LoVo (cell line): ENCODE measurements at places on chromosomes 1 and 21.
A peak's percentile ranks its signal among the peaks of the same experiment; 100 is the strongest.

DNA sequence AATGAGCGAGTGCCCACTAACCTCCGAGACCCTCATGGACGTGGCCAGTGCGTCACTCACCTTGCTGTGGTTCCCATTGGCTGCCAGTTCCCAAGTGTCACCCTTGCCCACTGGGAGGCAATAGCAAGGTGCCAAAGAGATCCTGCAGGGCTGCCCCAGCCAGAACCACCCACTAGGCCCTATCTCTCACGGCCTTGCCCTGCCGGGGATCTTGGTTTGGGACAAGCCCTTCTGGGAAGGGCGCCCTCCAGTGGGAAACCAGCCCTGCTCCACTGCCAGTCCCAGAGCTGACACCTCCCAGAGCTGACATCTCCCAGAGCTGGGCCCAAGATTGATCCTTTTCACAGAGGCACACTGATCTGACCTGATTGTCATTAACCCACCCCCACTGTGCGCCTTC, 2.1 kb upstream of the SELENON start:
- DNase-seq = no peak

GRCh38 chr1:246483569-246483933, 23.5 kb downstream of the SMYD3 start:
- no peak for DNase-seq

DNA sequence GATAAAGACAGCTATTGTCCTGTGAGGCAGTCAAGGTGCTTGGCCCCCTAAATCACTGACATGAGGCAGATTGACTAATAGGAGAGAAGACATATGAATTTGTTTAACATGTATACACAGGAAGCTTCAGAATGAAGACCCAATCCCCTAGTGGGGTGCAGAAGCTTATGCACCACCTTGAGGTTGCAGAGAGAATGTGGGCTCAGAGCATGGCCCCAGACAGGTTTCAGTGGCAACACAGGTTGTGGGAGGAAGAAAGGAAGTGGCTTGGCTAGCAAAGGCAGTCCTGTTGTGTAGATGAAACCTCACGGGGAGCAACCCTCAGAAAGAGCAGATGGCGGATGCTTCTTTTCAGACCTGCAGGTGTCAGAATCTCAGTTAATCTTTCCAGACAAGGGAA, 37.0 kb upstream of the PARP1 start:
- no peak for DNase-seq

DNA sequence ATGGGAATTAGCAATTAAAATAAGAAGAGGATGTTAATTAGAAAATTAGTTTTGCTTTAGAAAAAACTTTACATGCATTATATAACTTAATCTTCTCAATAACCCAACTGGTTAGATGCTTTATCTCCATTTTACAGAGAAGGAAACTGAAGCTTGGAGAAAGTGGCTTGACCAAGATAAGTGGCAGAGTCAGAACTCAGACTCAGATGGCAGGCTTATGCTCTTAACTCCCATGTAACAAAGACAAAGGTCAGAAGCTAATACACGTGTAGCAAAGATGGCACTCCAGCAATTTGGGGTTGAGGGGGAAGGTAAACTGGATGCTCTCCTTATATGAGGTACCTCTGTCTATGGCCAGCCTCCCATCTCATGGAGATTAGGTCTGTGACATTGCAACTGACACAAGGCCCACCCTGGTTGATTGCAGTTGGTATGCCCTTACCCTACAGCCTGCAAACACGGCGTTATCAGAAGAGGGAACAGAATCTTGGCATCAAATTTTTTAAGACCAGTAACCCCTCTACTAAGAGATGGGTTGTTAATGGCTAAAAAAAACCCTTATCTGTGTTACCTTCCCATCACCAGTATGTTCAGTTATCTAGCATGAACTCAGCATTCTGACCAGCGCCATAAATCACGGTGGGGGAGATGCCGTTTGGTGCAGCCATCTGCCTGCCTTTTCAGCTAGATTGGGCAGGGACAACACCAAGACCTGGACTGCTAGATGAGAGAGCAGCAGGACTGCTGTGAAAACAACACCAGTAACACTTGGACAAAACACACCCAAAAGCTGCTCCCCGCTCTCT, 97.0 kb downstream of the UBR4 start:
- no peak for DNase-seq

DNA sequence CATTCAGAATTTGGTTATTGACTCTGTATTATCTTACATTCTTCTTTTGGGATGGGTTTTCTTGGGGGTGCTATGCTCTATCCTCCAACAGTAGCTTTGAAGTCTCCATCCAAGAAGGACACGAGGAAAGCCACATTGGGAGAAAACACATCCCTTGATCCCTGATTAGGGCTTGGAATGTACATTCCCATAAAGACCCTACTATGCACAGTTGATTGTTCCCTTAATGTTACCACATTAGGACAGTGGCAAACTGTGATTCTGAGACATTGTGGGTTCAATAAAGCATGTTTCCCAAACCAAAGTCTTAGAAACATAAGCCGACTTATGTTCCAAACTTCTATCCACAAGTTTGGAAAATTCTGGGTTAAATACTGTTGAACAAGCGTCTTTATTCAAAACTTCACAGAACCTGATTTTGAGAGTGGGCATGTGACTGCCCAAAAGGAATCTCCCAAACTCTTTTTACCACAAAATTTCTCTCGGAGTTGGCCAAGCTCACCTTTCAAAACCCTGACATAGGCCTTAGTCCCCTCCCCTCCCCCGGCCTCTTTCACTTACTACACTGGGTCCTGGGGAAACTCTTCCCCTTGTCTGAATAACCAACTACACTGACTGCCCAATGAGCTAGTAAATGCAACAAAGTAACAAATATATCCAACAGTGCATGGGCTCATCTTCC, 177.0 kb upstream of the KAZN start:
- DNase-seq = no peak

DNA sequence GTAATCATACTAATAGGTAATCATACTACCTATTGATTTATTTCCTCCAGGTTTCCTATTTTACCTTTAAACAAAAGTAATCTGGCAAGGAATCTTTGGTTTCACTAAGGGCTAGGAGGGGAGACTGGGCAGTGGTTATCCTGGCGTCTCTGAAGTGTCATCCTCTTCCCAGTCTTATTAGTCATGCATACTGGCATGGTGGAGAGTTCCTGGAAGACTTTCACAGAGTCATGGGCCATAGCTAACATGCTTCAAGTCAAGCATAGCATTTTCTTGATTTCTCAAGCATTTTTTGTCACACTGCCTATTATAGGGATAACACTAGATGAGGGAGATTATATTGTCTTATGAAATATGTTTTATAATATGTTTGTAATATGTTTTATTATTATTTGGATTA, 64.0 kb upstream of the ASB17 start:
- DNase-seq = no peak

- no peak for DNase-seq
These were observed 42.8 kb downstream of the HS2ST1 start for GRCh38 chr1:86957221-86957620.

DNA sequence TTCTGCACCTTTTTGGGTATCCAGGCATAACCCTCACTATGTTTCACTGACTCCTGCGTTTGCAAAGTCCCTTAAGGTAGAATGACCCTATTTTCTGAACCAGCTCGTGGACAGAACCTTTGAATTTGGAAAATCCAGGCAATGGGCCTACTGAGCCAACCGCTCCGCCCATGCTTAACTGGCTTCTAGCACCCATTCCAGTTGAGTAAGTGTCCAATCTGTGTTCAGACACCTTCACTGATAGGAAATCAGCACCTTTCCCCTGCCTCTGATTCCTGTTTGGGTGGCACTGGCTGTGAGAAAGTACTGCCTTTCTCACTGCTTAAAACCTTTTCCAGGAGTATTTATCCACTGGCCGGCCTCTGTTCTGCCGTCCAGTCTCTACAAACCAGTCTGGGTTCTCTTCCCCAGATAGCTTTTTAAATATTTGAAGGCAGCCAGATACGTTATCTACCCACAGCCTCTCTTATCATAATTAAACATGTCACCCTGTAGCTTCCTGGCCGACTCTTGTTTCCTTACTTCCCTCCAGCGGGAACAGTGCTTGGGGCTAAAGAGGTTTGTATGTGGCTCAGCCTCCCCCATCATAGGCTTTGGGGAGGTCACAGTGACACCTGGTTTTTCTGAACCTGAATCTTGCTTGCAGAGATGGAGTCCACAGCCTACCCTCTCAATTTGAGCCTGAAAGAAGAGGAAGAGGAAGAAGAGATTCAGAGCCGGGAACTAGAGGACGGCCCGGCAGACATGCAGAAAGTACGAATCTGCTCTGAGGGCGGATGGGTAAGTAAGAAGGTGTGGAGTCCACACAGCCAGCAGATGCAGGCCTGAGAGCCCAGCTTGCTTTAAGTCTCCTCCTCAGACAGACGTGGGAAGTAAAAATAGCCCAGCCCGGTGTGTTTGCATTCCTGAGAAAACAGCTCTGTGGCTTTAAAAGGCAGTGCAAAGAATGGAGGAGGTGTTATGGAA, 1.3 kb downstream of the POGK start:
- no peak for DNase-seq

GRCh38 chr1:88324899-88325298, 359.2 kb upstream of the PKN2 start:
- no peak for DNase-seq

DNA sequence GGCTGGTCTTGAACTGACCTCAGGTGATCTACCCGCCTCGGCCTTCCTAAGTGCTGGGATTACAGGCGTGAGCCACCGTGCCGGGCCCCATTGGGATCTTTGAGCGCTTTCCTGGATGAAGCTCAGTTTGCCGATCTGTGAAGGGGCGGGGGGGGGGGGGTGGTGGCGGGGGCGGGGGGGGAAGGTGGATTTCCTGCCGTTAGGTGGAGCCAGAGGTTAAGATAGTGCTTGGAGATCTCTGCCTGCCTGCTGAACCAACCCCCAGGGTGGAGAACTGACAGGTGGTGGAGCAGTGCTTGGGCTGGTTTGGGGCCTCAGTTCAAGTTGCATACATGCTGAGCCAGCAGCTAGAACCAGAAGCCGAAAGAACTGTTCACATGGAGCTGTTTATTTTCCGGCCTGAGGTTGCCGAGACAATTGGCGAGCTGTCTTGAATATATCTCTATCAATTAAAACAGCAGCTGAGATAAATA, 1.7 kb downstream of the TMCC2 start:
- DNase-seq = peak; percentile 56

- no peak for DNase-seq
These were observed 387.4 kb downstream of the ZP4 start for GRCh38 chr1:237503292-237503691.

DNA sequence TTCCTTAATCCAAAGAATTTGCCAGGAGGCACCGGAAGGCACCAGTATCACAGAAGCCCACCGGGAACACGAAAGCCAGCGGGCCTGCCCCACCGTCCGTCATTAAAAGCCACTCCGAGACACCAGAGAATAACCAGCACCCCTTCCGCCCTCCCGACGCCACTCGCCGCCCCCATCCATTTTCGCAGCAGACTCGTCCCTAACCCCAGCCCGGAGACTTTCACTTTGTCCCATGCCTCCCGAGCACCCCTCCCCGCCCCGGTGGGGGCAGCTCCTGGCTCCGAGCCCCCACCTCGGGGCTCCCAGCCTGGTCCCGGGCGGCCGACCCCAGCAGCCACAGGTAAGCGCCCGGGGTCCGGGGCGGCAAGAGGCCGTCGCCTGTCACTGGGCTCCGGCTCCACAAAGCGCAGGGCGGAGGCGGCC, 105.4 kb downstream of the SLC45A1 start:
- no peak for DNase-seq

DNA sequence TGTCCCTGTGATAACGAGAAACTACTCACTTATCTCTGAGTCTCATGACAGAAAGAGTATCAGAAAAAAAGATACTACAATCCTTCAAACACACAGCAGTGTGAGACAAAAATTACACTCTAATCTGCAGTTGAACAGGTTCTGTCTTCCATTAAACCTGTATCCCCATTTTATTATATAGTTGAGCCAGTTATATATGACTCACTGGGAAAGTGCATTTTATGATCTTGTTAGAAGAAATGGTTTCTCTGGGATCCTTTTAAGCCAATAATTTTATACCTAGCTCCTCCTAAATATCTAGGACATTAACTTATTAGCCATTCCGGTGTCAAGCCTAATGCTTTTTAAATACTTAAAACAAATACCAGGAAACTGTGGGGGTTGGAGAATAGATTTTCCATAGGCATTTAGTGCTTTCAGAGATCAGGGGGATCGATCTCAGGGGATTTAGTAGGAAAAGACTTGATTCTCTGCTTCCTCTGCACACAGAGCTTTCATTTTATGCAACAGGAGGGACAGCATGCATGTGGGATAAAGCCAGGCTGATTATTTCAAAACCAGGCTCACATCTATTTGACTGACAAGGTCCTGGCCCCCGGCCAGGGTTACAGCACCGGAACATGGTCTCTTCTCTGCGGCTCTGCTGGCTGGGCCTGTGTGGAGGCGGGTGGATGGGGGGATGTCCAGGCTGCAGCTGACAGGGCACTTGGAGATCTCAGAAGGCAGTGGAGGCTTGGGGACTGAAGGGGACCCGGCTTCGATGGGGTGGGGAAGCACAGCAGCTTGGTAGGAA, 310.6 kb downstream of the DISC1 start:
- no peak for DNase-seq

DNA sequence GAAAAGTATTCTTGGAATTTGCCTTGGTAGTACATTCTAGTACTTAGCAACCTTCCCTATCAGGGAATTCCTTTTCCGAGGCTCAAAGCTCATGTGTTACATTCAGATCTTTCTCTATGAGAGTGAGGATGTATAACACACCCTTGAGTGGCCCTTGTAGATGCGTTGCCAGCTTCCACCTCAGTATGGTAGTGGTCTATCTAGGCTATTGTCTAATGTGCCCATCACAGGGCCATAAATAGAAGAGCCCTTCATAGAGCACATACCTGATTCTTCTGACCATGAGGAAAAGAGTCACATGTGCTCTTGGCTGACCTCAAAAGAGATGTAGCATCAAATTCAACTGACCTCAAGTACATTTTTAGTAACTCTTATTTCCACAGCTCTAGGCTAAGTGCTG, 14.0 kb upstream of the ZC3H11B start:
- DNase-seq = no peak
